ENCODE measurements at places on chromosomes 5 and 9.

DNA sequence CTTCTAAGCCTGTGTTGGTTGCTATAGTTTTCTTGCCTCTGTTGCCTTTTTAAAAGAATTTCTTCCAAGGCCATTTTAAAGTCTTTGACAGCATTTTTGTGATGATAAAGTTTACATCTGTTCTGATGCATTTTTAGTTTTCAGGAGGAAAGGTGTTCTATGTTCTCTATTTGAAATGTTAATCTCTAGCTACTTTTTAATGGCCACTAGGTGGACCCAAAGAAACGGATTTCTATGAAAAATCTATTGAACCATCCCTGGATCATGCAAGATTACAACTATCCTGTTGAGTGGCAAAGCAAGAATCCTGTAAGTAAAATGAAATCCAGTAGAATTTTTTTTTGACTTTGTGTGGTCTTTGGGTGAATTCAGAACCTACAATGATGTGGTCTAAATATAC is 60.2 kb downstream of the MELK start:
- no peak for DNase-seq

DNA sequence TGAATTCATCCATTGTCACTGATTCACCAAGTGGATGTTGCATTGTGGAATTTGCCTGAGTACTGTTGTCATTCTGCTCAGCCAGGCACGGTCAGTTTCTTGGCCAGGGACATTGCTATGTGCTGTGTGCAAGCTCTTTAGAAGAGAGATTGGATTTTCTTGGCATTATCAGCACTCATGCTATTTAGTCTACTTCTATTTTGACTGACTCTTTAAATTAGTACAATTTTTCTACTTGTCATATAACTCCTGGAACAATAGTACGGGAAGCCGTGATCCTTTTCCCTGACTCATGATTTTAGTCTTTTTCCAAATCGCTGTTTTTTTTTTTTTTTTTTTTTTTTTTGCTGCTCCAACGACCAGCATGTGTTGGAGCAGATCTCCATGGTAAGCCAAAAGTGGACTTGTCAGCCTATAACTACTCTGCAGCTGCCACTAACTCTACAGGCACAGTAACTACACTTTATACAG is 129.7 kb downstream of the CDC42SE2 start:
- DNase-seq, result no peak

DNA sequence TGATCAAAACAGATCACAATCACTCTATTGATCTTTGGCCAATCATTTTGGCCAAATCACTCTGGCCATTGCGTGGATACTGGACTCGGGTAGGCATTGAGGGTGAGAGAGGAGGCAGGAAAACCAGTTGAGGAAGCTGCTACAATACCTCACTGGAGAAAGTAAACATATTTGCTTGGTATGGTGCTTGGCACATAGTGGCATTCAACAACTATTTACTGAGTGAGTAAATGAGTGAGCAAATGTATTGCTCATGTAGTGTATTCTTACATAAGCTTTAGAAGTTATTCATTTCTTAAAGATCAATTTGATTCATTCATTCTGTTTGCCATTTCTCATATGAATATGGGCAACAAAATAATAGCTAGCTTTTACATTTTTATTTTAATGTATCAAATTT is 4.0 kb upstream of the DEPDC1B start:
- DNase-seq, result no peak

GRCh38 chr5:21237461-21237860 is 1249.5 kb upstream of the CDH18 start:
- DNase-seq, result no peak

GRCh38 chr9:91995000-91995655 is 45.1 kb upstream of the ROR2 start:
- DNase-seq, result no peak

DNA sequence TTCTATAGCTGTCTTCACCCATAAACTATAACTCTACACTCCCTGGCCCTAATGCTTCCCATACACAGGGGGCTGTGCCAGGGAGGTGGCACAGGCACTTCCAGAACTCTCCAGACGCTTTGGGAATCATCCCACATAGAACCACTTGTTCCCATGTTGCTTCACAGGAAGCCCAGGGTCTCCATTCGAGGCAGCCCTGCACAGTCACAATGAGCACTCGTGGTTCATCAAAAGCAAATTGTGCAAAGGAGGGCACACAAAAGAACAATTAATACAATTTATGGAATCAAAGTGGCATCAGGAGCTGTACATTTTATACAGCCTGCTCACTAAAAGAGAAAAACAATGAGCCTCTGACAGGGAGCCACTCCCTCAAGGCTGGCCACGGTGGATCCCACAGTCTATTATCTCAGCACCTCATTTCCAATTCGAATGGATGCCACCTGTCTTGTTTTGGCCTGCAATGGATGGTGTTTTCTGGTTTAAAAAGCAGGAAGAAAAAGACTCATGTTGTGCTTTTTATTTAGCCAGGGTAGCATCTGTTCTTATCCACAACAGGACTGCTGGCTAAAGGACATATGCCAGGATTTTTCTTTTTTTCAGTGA is 354.8 kb downstream of the ENC1 start:
- no peak for DNase-seq

- DNase-seq, result no peak
Measured at GRCh38 chr5:39253196-39253595, 33.8 kb upstream of the FYB1 start.

GRCh38 chr9:38278457-38278856 is 114.0 kb upstream of the ALDH1B1 start:
- DNase-seq, result no peak

GRCh38 chr5:96990102-96990501 is 54.2 kb downstream of the LNPEP start:
- DNase-seq, result no peak

- no peak for DNase-seq
Measured at GRCh38 chr9:2032234-2032633, 17.1 kb downstream of the SMARCA2 start.

DNA sequence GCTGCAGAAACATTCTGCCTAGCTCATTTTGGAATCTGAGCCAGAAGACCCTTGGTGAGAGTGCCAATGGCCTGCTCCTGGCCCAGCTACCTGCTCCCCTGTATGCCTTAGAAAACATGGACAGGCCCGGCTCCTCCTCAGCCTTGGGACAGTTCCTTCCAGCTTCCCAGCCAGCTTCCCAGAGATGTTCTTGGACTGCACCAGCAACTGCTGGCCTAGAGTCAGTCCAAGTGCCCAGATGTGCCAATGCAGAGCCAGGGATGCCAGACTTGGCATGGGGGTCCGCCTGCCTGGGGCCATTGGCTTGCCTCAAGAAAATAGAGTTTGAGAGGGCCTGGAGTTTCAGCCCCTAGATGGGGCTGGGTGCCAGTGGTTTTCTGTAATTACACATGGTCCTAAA is 142.2 kb upstream of the TRIM32 start:
- no peak for DNase-seq

GRCh38 chr5:50553560-50553984 is 112.5 kb upstream of the EMB start:
- DNase-seq, result peak; percentile 4

Measured in CD4-positive, alpha-beta T cell treated with Interleukin-6 for 4 hours (primary cell).